ENCODE measurements at places on chromosomes 2 and 18.

- DNase-seq, result no peak
Observed at GRCh38 chr18:62281684-62282083, 43.4 kb upstream of the TNFRSF11A start.

GRCh38 chr2:215358312-215358845 lies 46.5 kb downstream of the ATIC start:
- DNase-seq, result no peak

- DNase-seq, result no peak
Observed at GRCh38 chr2:105708697-105709096, 36.0 kb upstream of the NCK2 start.

DNA sequence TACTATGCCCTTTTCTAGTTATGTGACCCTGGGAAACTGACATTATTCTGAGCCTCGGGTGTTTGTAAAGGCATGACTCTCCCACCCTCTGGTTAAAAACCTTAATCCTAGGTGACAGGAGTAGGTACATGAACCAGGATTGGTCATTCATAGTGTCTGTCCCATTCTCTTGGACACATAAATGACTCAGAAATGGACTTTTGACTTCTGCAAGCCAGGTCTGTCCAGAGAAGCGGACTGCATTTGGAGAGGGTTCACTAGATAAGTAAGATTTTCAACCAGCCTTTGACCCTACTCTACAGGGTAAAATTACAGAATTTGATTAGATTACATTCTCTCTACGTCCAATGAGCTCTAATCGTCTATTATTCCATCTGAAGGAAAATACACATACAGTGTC lies 285.9 kb downstream of the DPP10 start:
- DNase-seq, result no peak

DNA sequence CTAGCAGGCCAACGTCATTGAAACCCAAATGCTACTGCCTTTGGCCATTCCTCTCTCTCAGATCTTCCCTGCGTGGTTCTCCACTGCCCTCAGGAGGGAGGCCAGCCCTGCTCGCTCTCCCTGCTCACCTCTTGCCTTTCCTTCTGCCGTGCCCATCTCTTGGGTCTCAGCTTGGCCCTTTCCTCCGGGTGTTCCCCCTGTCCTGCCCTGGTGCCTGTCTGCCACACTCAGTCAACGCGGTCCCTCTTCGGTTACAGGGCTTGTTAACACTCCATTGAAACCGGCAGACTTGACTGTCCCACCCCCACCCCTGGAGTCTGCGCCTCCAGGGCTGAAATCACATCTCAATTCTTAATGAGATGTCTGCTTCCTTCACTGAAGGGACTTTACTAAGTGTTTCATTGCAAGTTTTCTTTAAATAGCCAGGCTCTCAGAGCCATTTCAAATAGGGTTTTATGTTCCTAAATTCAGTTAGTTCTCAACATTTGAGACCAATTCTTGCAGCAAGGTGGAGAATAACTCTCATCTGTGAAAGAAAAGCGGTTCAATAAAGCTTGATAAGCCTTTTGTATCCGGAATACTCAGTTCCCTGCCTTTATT lies 237.6 kb downstream of the DYSF start:
- DNase-seq, result no peak

DNA sequence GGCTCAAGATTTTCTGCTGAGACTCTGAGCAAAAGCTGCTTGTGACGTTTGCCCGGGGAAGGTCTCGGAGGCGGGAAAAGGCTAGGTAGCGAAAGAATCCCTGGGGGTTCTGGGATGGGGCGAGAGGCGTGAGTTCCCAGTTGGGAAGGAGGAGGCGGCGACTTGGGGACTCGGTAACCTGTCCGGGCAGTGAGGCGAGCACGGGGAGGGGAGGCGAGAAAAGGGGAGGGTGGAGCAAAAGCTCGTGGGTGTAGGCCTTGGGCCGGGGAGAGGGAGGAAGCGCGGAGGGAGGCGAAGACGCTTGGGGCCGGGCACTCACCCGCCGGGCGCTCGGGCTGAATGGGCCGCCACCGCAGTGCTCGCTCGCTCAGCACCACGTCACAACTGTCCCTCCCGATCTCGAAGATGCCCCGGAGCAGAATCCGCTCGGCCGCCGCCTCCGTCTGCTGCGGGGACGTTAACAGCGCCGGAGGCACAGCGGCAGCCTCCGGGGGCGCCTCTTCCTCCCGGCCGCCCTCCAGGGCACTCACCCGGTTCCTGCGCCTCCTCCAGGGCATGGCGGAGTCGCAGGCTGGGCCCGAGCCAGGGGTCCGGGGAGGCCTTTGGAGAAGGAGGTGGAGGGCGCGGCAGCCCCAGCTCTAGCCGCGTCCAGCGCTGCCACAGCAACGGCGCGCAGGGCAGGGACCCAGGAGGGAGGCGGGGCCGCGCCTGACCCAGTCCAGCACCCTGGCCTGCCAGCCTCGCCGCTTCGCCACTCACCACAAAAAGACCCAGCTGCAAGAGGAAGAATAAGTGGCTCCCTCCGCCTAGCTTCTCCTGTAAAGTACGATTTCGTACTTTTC lies at the start of gene CERKL:
Gene CERKL, minus strand, starts transcription at position 656 of the 842 bp plus-strand sequence. Its CDS starts 99 bp downstream, at position 557.
- no peak for DNase-seq

DNA sequence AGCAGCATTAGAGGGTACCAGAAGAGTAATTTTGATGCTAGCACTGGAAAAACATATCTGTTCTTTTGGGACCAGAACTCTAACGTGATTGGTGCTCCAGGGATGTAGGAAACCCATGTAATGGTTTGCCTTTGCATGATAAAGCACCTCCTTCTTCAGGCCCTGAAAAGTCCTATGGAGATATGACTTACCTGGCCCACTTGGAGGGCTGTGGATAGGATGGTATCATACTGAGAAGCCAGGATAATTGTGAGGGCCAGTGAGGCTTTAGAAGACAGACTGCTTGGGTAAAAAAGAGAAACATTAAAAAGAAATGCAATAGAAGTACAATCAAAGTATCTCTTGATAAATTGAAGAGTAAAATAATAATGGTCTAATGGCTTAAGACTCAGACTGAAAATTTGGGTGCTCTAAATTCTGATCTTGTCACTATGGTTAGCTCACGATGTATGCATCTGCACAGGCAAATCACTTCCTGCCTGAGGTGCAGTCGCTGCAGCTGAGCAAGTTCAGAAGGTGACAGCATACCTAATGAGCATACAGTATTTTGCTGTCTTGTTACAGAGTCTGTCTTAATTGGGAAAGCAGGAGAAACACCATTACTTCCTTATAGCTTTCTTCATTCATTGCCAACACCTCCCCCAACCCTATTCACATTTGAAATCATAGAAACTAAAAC lies 371.5 kb downstream of the NUP35 start:
- DNase-seq, result no peak

DNA sequence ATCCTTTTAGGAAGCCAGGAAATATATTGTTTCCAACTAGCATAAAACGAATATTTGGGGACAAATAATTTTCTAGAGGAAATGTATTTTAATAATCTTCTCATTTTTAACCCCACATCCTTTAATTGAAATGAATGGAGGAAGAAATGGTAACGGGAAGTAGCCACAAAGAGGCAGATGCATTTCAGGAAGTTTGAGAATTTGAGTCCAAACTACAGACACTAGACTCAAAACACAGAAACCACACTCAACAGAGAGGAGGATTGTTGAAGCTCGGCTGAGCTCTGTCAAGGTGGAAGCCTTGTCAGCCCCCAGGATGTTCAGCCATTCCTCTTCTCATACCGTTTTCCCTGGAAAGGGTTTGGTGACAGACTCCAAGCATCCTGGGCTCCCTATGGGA lies 288.5 kb downstream of the NAPG start:
- no peak for DNase-seq

GRCh38 chr2:239002591-239002953 lies 154.7 kb downstream of the TWIST2 start:
- DNase-seq, result no peak

GRCh38 chr18:11002277-11002676 lies 147.1 kb downstream of the PIEZO2 start:
- no peak for DNase-seq

GRCh38 chr2:19949071-19949470 lies 40.8 kb downstream of the WDR35 start:
- DNase-seq, result no peak

DNA sequence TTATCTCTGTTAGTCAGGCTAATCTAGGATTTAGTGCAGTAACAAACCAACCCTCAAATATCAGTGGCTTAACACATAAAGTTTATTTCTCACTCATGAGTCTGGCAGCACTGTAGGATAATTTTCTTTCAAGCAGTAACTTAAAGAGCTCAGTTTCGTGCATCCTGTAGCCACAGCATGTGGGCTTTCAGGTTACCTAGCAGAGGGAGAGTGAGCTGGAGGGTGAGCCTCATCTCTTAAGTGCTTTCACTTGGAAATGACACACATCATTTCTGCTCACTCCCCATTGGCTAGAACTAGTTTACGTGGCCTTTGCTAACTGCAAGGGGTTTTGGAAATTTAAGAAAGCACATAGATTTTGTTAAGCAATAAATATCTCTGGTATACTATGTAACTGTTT lies 96.9 kb downstream of the KCNS3 start:
- no peak for DNase-seq

- DNase-seq, result no peak
Observed at GRCh38 chr2:242098034-242098433, 228.5 kb downstream of the RTP5 start.

DNA sequence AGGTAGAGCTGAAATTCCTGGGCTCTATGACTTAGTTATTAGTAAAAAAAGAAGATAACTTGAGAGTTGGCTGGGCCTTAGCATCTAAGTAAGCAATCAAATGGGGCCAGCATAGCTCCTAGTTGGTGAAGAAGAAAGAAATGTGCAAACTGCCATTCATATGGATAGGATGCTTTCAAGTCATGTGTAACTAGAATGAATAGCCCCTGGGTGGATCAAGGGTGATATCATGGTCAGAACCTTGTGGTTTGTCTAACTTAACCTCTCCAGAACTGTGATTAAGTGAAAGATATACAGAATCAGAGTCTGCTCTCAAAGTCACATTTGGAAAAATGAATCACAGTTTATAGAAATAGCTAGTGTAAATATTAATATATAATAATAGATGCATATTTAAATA lies 198.7 kb upstream of the DTNA start:
- no peak for DNase-seq

DNA sequence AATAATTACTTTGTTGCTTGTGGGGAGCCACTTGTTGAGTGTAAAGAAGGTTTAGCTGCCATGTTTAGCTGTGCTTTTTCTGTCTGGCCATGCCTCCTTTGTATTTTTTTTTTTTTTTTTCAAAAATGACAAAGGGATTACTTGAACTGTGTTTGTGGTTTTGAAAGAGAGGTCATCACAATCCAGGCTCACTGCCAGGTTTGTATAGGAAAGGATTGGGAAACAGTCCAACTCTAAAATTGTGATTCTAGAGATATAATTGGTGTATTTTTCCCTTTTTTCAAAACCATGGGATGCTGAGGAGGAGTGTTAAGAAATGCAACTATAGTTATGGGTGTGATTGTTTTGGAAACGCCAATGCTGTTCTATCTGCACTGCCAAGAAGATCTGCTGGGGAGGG lies 4.3 kb downstream of the ITPRIPL1 start:
- no peak for DNase-seq

DNA sequence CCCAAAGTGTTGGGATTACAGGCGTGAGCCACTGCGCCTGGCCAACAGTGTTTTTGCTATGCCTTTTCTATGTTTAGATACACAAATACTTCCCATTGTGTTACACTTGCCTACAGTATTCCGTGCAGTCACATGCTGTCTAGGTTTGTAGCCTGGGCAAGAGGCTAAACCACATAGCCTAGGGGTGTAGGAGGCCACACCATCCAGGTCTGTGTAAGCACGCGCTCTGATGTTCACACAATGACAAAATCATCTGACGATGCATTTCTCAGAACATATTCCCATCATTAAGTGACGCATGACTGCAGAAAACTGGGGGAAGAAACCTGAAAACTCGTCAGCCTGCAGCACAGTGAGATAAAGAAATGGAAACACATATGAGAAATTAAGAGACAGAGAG lies 46.1 kb upstream of the TWIST2 start:
- DNase-seq, result no peak

- DNase-seq, result no peak
Observed at GRCh38 chr2:43467891-43468290, 127.9 kb downstream of the THADA start.

DNA sequence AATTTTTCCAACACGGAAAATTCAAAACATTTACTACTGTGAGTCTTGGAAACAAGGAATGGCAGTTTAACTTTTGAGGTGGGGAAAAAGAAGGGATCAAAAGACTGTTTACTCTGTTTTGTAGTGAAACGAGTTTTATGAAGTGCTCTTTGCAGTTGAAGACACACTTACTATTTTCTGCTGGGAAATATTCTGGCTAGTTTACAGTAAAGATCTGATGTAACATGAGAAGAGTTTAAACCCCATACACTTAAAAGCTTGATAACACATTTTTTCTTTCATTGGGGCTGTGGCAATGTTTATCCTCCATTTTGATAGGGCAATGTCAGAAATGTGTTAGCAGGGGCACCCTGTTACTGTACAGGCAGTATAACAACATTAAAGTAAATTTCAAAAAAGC lies 124.9 kb upstream of the SMAD7 start:
- no peak for DNase-seq

- no peak for DNase-seq
Observed at GRCh38 chr2:184419744-184420143, 178.6 kb upstream of the ZNF804A start.

DNA sequence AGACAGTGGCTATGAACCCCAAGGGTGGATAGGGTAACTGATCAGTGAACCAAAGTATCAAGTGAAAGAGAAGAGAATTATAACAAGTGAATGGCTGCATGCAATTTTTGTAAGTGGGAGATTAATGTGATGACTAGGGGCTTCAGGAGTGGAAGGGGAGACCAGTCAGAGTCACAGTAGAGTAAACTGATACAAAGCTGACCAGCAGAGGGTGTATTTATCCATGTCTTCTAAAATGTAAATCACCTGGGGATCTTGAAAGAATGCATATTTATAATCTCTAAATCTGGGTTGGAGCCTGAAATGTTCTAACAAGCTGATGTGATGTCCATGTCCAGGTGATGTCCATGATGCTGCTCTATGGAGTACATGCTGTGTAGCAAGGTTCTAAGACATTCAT lies 1351.3 kb upstream of the CHAC2 start:
- no peak for DNase-seq

GRCh38 chr2:228675646-228676045 lies 494.2 kb upstream of the SPHKAP start:
- DNase-seq, result no peak

DNA sequence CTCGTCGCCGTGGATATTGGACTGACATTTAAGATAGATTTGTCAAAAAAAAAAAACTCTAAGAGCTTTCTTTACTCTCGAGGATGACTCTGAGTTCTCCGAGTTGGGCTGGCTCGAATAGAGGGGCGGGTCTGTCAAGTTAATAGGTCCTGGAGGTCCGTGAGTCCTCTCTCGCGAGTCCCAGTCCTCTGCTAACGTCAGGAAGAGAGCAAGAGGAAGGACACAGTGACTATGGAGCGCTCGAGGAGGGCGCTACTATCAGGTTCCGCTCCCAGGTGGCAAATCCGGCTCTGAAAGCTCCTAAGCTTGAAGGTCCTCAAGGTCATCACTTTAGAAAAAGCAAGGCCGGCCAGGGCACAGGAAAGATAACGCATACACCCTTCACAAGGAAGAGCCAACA lies 404 bp upstream of the AKAIN1 start:
- DNase-seq, result no peak

Measured in SW480 (cell line).